ENCODE measurements at places on chromosomes 12 and 14.
A peak's percentile ranks its signal among the peaks of the same experiment; 100 is the strongest.

DNA sequence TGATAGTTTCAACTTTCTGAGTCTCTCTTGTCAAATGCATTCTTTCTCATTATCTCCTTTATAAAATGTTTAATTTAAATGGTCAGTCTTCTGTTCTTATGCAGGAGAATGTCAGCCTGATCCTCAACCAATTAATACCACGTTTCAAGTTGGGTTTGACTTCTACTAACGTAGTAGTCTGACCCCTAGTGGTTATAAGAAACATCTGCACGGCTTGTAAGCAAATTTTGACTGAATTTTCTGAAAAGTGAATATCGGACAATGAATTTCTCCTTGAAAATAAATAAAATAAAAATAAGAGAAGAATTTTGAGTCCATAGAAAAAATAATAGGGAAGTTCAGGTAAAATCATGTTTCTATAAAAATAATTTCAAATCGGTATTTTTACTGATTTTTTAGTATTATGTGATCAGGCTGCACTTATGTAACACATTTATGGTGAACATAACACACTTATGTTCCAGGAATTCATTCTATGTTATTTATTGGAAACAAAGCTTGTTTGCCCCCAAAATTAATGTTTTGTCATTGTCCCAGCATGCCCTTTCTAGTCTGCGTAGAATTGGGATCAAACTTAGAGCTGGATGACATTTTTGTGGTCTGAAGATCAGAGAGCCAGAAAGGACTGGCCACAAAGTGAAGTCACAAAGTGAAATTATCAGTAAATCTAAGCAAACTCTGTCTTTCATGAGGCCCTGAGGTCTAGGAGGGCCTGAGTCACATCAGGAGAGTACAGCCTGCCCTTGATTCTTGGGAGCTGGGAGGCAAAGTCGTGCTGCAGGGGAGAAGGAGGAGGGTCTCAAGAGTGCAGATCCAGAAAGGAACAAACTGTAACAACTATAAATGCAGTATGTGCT lies 101.2 kb upstream of the STXBP6 start:
- peak; percentile 61 for DNase-seq

GRCh38 chr12:31773223-31773750 lies 44.5 kb upstream of the AMN1 start:
- no peak for DNase-seq

- DNase-seq: no peak
These were observed 132.6 kb downstream of the NTS start for GRCh38 chr12:86006727-86007126.

GRCh38 chr12:128743916-128744315 lies 79.8 kb downstream of the SLC15A4 start:
- no peak for DNase-seq

- peak; percentile 74 for DNase-seq
These were observed 86.5 kb downstream of the SRGAP1 start for GRCh38 chr12:63930971-63931370.

GRCh38 chr14:71141701-71142374 lies 234.6 kb downstream of the PCNX1 start:
- peak; percentile 74 for DNase-seq

- peak; percentile 81 for DNase-seq
These were observed 151.2 kb upstream of the KRR1 start for GRCh38 chr12:75662511-75663159.

GRCh38 chr14:92645841-92646478 lies 102.5 kb downstream of the LGMN start:
- DNase-seq: peak; percentile 92

- DNase-seq: no peak
These were observed 6.0 kb upstream of the SOS2 start for GRCh38 chr14:50237427-50237826.

GRCh38 chr14:54533100-54533499 lies 23.4 kb downstream of the CGRRF1 start:
- no peak for DNase-seq

- DNase-seq: no peak
These were observed 8.0 kb downstream of the KLHL33 start for GRCh38 chr14:20428010-20428365.

DNA sequence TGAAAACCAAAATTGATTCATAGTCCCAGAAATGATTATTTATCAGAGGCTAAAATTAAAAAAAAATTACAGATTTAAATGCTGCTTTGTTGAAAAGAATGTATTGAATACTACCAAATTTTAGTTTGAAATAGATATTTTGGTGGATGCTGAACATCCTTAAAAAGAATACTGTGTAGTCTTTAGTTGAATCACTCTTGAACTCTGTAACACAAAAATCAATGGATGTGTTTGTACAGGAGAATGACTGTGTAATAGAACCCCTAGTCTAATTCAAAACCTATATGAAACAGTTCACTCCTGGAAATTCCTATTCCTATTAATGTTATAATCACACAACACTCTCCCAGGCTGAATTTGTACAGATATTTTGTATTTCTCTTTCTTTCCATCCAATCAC lies 1.5 kb upstream of the TSPAN8 start:
- no peak for DNase-seq

GRCh38 chr12:65997056-65997455 lies 133.5 kb downstream of the LLPH start:
- DNase-seq: peak; percentile 66

GRCh38 chr12:121874071-121874470 lies 14.5 kb upstream of the PSMD9 start:
- no peak for DNase-seq

- no peak for DNase-seq
These were observed 32.7 kb upstream of the PELI2 start for GRCh38 chr14:56085471-56085870.

- no peak for DNase-seq
These were observed 34.7 kb upstream of the CDKN3 start for GRCh38 chr14:54362089-54362504.

DNA sequence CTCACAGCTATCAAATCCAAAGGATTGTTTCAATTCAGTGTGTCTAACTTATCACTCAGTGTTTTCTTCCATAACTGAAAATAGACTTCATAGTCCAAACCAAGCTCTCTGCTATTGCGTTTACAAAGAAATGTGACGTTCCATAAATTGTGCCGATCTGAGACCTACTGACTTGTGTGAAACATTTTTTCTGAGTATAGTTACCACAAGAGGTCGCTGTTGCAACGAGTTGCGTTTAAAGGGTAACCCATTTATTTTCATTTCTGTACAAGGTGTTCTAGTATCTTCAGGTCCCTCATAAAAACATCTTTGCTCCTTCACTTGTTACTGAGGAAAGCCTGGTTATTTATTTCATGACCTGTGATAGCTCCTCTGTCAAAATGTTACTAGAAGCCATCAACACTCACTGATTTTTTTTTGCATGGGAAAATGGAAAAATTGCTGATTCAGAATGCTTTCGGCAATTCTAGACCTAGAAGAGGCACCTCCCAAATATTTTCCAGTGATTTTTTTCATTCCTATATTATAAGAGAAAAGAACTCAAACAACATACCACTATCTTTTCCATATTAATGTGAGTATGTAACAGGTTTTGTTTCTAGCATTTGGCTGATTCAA lies 60.9 kb upstream of the OR4E1 start:
- peak; percentile 9 for DNase-seq

- no peak for DNase-seq
These were observed 16.9 kb upstream of the GXYLT1 start for GRCh38 chr12:42161529-42161928.

DNA sequence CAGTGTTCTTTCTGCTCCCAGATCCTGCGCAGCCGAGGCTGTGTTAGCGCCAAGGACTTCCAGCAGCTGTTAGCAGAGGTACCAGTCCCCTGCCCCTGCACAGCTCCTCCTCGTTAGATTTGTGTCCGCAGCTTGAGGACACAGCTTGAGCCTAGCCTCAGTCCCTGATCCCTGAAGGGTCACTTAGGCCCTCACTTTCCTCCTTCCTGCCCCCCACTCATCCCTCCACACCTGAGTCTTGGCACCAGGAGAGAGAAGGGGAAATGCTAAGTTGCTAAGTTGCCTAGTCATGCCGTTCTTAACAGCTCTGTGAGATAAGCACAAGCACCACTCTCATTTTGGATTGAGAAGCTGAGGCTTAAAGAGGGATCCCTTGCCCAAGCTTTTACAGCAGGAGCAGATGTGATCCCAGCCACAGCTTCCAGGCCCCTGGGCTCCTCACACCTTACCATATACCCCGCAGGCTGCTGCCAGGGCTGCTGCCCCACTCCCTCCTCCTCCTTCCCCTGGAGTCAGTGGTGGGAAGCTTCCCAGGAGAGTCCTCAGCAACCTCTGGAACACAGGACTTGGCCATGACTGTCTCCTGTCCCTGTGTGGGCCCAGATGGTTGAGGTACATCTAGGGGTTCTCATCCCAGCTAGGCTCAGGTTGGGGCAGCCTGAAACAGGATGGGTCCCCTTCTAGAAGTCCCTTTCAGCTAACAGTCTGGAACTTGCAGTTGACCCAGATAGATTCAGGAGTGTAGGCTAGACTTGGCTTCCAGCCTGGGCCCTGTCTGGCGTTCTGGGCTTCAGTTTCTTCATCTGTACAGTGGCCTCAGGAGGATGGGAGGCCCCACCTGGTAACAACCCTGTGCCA lies 975 bp downstream of the OGFOD2 start:
- DNase-seq: no peak

GRCh38 chr14:68172216-68172615 lies 352.6 kb downstream of the RAD51B start:
- no peak for DNase-seq

- peak; percentile 74 for DNase-seq
These were observed 2.5 kb downstream of the PGF start for GRCh38 chr14:74952697-74953484.

- no peak for DNase-seq
These were observed 89.9 kb upstream of the IGF1 start for GRCh38 chr12:102570256-102570655.

DNA sequence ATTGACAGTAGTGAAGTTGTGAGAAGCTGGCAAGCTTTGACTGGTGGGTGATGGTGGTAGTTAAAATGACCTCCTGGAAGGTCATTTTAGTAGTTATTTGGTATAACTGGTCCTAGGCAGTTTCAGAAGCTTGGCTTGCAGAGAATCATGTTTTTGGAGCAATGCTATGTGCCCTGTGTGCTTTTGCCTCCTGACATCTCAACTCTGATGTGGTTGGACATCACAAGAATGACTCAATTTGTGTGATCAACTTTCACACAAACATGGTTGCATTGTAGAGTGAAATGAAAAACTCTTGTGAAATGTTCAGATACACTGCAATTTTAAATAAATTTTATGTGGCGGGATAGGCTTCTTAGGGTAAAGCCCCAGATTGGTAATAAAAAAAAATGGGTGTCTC lies 8.3 kb upstream of the ABCD2 start:
- no peak for DNase-seq

- DNase-seq: no peak
These were observed 304.4 kb upstream of the FAR2 start for GRCh38 chr12:28844718-28845117.

DNA sequence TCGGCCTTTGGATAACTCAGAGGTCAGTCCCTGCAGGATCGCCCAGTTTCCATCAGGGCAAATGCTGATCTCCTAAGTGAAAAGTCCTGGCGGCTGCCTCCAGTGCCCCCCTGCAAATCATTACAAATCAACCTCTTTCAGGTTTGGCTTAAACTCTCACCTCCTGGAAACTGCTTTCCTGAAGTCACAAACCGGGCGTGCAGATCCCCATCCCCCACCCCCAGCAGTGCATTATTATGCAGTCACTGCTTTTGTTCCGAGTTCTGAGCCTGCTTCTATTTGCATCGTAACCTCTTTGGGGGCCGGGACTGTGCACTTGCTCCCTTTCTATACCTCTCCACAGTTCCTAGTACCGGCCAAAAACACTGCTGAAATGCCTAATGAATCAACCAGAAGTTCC lies at the start of gene USP44:
USP44 (minus strand) TSS at position 172 of the 400 bp plus-strand sequence. CDS start 17,220 bp downstream, outside the sequence.
- no peak for DNase-seq

DNA sequence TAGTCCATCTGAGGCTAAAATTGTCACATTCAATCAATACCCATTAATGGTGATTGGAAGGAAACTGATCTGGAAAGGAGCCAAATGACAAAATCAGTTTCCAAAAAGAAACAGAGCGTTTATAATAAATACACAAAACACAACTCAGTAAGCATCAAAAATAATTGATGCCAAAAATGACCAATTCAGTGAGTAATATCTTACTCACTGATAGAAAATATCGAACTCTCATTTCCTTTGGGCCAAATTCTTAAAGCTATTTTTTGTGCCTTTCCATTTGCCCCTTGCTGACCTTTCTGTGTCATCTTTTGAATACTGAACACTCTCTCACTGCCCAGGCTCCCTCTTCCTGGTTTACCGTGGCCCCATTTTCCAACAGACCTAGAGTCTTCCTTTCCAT lies 22.5 kb upstream of the ATP2B1 start:
- DNase-seq: no peak

GRCh38 chr14:74531006-74531405 lies 37.4 kb downstream of the ISCA2 start:
- DNase-seq: no peak

GRCh38 chr12:31440134-31440533 lies 114.2 kb upstream of the SINHCAF start:
- DNase-seq: no peak

- DNase-seq: no peak
These were observed 196.1 kb downstream of the PHETA1 start for GRCh38 chr12:111172786-111173185.

- DNase-seq: no peak
These were observed 46.4 kb downstream of the TPCN1 start for GRCh38 chr12:113267621-113268020.

GRCh38 chr14:47833011-47833410 lies 157.6 kb upstream of the MDGA2 start:
- no peak for DNase-seq

GRCh38 chr14:91012045-91012444 lies 48.4 kb downstream of the RPS6KA5 start:
- no peak for DNase-seq

- DNase-seq: no peak
These were observed 83.8 kb upstream of the VRK1 start for GRCh38 chr14:96713426-96713825.

GRCh38 chr12:99390707-99391106 lies 256.8 kb upstream of the GARIN6 start:
- no peak for DNase-seq

- peak; percentile 90 for DNase-seq
These were observed 40.9 kb downstream of the PTGER2 start for GRCh38 chr14:52355016-52355431.

DNA sequence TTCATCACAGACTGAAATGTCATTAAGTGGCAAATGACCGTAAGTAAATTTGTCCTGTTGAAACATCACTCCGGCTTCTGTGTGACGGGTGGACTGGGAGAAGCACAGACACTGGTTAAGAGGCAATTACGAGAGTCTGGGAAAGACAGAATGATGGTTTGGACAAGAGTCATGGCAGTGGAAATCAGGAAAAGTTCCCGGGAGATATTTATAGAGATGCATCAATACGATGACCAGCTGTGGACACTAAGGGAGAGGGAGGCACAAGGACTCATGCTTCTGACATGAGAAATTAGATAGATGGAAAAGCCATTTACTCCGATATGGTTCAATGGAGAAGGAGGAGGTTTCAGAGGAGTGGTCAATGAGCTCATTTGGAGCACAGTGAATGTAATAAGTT lies 27.3 kb downstream of the CKAP4 start:
- no peak for DNase-seq

Measured in fibroblast of skin of scalp (primary cell).